Heart right ventricle (tissue), 16 donors: ENCODE measurements at places on chromosomes 12 and 14. TPM values are rescaled to one million over a fixed set of nuclear protein-coding genes. Genes with fewer than 3 reads are reported as not detected.

GRCh38 chr14:88043529-88044443 is 38.9 kb downstream of the GPR65 start:
- peaks cover 53% of the 10 kb centered on the region for H3K4me1 ChIP-seq
- no peak overlapping the region for H3K27ac ChIP-seq
- H3K27me3 ChIP-seq = no peaks in the 10 kb centered on the region
- no peak overlapping the region for H3K4me3 ChIP-seq
- no peaks in the 10 kb centered on the region for H3K36me3 ChIP-seq
- DNase-seq = no peak

The CLEC1B gene
- polyA plus RNA-seq = not detected

DNA sequence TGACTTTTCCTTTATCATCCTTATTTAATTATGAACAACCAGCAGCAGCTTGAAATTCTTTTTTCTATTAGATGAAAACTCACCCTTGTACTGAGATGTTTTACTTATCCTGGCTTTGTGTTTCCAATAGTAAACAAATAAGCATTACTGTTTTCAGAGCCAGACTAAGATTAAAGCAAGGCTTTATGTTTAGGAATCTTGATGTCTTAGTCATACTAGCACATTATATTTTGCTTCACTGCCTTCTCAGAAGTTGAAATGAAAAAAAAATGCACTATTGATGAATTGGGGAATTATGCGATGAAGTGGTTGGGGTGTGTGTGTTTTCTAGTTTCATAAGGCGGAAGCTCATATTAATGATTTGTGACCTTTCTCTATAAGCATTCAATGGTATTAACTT is 301.2 kb upstream of the E2F7 start:
- no peaks in the 10 kb centered on the region for H3K36me3 ChIP-seq
- no peak overlapping the region for H3K27ac ChIP-seq
- no peak for DNase-seq

GRCh38 chr12:33587784-33588712 is 148.4 kb upstream of the SYT10 start:
- no peak overlapping the region for H3K27ac ChIP-seq
- DNase-seq = no peak
- H3K36me3 ChIP-seq = no peaks in the 10 kb centered on the region
- no peaks in the 10 kb centered on the region for H3K27me3 ChIP-seq

The CAPZA3 gene
- polyA plus RNA-seq = not detected

The ISM2 gene
- not detected for polyA plus RNA-seq

The KRT72 gene
- not detected for polyA plus RNA-seq

DNA sequence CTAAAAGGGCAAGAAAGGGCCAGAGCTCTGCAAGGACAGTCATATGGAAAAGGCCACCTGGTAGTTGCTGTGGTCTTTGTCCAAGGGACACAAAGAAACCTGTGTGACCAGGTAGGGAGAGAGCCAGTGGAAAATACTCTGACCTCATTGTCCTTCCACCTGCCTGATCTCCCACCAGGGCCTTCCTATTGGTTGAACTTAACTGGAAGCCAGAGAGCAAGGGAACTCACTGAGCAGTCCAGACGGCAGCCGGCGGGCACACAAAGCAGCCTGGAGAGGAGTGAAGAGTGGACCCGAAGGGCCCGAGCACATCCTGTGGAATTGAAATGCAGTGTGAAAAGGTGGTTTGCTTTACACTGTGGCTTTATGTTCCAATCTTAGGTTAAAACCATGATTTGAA is 120.7 kb downstream of the SLC25A21 start:
- no peak for DNase-seq
- no peaks in the 10 kb centered on the region for H3K4me1 ChIP-seq
- H3K4me3 ChIP-seq = no peak overlapping the region
- no peak overlapping the region for H3K27ac ChIP-seq
- no peaks in the 10 kb centered on the region for H3K27me3 ChIP-seq
- H3K36me3 ChIP-seq = no peaks in the 10 kb centered on the region

The SIX1 gene
- 0.04 TPM for polyA plus RNA-seq

GRCh38 chr14:36604757-36605505 is 22.5 kb upstream of the NKX2-8 start:
- no peak overlapping the region for H3K4me3 ChIP-seq
- peaks cover 36% of the 10 kb centered on the region for H3K27me3 ChIP-seq
- H3K27ac ChIP-seq = no peak overlapping the region
- DNase-seq = peak; percentile 41
- no peaks in the 10 kb centered on the region for H3K4me1 ChIP-seq
- no peaks in the 10 kb centered on the region for H3K36me3 ChIP-seq

- peaks cover 33% of the 10 kb centered on the region for H3K4me1 ChIP-seq
- no peak for DNase-seq
- H3K4me3 ChIP-seq = no peak overlapping the region
- H3K27ac ChIP-seq = no peak overlapping the region
- H3K36me3 ChIP-seq = no peaks in the 10 kb centered on the region
These were observed 2.7 kb downstream of the M6PR start for GRCh38 chr12:8946733-8947132.
